COLO829 (cell line): ENCODE measurements at places on chromosomes 6 and 20.

- DNase-seq, result no peak
Measured at GRCh38 chr6:150263765-150264404, 104.9 kb upstream of the IYD start.

DNA sequence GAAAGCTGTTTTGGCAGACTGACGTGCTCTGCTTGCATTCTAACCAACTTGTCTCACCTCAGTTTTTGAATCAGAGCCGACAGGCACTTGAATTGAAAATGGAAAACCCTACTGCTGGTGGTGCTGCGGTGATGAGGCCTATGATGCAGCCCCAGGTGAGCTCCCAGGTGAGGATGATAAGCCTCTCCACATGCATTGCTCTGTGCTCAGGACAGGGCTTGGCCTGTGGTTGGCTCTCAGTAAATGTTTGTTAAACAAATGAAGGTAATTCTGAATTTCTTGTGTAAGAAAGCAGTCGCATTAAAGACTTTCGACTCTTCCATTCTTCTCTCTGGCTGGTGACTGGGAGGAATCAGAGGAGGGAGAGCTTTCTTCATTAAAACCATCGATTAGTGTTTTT lies 136.3 kb downstream of the SULF2 start:
- DNase-seq, result no peak

DNA sequence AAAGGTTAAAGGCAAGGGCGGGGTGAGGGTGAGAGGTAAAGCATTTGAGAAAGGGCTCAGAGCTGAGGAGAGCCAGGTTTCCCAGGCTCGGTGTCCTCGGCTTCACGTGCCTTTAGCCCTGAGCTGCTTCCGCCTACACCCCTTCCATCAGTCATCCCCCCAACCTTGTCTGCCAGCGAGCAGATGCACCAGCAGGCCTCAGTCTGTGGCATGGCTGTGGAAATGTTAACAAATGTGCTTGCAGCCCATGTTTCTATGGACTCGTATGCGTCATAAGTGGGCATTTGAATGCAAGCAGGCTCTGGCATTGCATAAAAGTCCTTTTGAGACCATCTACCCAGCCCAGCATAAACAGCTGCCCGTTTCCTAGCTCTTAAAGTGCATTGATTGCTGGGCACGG lies 88.8 kb downstream of the SYNJ2 start:
- DNase-seq, result no peak

GRCh38 chr6:142934106-142934505 lies 10.9 kb downstream of the HIVEP2 start:
- no peak for DNase-seq

DNA sequence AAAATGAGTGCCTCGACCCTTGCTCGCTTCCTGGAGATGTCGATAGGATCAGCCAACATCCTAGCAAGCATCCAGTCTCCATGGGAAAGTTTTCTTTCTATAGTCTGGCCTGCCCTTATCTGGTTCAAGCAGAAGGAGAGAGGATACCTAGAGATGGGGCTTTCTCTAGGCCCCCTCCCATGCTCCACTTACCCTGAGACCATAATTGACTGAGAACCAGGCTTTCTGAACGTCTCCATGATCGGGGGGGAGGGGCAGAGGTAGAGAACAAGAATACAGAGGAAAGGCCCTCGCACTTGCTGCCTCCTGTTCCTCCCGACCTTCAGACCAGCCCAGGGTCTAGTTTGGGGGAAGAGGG lies 31.6 kb upstream of the EPB41L1 start:
- no peak for DNase-seq

GRCh38 chr6:31558631-31559500 lies 11.5 kb downstream of the NFKBIL1 start:
- no peak for DNase-seq

DNA sequence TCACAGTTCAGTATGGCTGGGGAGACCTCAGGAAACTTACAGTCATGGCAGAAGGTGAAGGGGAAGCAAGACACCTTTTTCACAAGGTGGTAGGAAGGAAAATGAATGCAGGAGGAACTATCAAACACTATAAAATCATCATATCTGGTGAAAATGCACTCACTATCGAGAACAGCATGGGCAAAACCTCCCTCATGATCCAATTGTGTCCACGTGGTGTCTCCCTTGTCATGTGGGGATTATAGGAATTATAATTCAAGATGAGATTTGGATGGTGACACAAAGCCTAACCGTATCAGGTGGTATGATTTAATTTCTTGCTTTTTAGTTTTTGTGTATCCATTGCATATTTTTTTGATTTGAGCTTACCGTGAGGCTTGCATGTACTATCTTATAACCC lies 133.2 kb upstream of the SYNCRIP start:
- no peak for DNase-seq

- no peak for DNase-seq
Measured at GRCh38 chr6:14020551-14020950, 95.8 kb downstream of the RNF182 start.

DNA sequence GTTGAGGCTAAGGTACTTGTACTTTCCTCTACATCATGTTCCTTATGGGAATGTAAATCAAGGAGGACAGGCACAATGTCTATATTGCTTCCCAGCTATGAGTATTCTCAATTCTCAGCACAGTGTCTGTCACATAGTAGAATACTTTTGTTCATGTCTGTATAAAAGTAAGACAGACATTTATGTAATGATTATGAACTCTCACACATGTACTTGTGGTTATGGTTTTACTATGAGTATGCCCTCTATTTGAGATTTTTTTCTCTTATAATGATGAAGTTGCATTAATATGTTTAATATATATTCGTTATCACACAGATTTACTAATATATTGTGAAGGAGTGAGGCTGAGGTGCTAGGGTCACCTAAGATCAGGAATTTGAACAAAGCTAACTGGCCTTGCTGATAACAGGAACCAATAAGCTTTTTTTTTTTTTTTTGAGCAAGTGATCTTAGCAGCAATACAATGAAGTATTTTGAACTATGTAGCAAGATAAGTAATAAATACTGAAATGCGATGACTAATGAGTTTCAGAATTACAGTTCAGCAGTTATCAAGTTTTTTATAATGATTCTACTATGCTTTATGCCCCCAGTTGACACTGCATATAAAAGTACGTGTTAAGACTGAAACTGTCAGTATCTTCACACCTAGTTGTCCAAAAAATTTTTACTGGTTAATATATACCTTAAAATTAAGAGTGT lies 623.1 kb downstream of the HTR1B start:
- DNase-seq, result no peak

GRCh38 chr6:27720607-27721580 lies 191.3 kb downstream of the OR2B2 start:
- no peak for DNase-seq

GRCh38 chr6:111606620-111607115 lies 990 bp upstream of the TRAF3IP2 start:
- DNase-seq, result no peak
